H54 (cell line): ENCODE measurements at places on chromosomes 6 and 20.

DNA sequence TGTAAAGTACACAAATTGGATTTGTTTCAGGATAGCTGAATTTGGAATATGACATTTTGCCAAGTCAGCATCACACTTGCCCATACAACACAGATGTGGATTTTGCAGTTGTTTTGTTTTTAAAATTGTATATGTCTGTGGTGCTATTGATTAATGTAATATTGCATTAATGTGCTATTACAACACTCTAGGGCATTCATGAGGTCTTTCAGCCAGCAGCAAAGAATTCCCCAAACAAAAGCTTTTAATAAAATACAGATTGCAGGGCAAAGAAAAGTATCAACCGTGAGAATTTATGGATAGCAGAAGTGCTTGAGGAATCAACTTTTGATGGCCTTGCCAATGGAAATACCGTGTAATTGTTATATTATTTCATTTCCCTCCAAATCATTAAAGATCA is 144.9 kb downstream of the AIG1 start:
- no peak for DNase-seq

GRCh38 chr6:89834884-89835792 is 5.5 kb downstream of the CASP8AP2 start:
- no peak for DNase-seq

DNA sequence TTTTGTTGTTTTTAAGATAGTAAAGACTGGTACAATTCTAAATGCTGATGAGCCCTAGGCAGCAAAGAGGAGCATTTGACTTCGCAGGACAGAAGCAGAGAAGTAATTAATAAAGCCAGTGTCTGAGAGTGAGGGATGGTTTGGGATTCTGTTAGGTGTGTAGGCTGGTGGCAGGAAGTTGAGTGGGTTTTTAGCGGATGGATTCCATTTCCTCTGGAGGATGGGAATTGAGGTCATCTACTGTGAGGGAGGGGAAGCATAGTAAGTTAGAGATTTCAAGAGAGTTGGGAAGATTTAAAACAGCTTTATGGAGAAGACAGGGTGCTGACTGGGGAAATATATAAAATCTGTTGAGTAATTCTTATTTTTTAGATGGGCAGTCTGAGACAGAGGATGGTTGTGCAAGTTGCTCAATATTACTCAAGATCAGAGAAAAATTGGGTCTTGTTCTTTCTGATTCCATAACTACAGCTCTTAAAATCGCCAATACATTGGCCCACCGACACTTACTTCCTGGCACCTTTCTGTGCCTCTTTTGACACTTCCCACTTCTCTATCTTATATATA is 48.8 kb downstream of the PRL start:
- DNase-seq, result no peak

GRCh38 chr20:24503352-24503931 is 34.0 kb downstream of the SYNDIG1 start:
- DNase-seq, result no peak

- no peak for DNase-seq
These were observed 1531.1 kb downstream of the KHDRBS2 start for GRCh38 chr6:60754879-60755278.

DNA sequence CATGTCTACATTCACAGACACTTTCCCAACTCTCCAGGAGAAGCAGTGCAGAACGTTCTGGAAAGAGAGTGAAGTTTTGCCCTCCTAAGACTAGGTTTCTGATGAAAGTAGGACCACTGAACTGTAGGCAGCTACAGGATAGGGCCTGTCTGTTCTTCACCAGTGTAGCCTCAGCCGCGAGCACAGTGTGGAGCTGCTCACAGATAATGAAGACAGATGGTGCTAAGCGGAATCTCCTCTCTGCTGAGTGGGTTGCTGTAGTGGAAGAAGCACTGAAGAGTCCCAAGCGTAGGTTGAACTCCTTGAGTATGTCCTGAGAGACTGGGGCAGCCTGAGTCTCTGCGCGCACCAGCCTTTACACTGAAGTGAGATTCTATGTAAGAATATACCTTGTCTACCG is 170.2 kb downstream of the PACRG start:
- DNase-seq, result no peak

DNA sequence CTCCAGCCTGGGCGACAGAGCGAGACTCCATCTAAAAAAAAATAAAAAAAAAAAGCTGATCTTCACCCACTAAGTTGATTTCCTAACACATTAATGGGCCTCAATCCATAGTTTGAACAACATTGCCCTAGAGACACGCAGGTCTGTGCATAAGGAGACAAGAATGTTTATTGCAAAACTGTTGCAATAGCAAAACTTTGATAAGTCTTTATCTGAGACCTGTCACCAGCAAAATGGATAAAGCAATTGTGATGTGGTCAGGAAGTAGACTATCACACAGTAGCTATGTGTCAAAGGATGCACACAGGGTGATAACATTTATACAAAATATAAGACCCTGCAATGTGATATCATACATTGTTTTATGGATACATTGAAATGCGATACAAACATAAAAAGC is 4.2 kb upstream of the ITPR3 start:
- DNase-seq, result no peak

- no peak for DNase-seq
These were observed 82.3 kb upstream of the SHLD1 start for GRCh38 chr20:5667705-5668528.

DNA sequence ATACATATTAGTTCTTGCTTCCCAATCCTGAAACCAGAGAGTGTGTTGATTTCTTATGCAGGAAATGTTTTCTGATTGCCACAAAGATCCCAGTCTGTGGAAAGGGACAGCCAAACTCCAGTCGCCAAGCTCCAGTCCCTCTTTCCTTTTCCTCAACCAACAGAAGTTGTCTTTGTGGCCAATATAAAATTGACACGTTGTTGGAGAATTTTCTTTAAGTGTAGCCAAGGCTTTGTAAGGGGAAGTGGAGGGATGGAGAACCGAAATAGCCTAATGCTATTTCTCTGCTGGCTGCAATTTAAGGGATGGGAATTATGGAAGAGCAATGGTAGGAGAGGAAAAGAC is 5.4 kb downstream of the ADGRB3 start:
- no peak for DNase-seq

DNA sequence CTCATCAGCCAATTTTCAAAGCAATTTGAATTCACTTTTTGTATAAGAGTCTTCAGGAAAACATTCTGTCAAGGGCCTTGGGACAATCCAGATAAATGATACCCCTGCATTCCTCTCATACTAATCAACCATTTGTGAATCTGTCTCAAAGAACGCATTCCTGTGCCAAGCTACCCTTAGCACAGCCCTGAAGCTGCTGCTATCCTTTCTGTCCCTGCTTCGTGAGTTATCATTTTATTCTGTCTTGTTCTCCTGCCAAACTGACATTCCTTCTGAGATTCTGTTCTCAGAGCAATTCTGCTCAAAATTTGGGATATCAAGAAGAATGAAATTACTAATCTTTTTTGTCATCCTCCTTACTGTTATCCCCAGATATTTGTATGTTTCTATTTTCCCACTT is 213.9 kb upstream of the STXBP5 start:
- no peak for DNase-seq

DNA sequence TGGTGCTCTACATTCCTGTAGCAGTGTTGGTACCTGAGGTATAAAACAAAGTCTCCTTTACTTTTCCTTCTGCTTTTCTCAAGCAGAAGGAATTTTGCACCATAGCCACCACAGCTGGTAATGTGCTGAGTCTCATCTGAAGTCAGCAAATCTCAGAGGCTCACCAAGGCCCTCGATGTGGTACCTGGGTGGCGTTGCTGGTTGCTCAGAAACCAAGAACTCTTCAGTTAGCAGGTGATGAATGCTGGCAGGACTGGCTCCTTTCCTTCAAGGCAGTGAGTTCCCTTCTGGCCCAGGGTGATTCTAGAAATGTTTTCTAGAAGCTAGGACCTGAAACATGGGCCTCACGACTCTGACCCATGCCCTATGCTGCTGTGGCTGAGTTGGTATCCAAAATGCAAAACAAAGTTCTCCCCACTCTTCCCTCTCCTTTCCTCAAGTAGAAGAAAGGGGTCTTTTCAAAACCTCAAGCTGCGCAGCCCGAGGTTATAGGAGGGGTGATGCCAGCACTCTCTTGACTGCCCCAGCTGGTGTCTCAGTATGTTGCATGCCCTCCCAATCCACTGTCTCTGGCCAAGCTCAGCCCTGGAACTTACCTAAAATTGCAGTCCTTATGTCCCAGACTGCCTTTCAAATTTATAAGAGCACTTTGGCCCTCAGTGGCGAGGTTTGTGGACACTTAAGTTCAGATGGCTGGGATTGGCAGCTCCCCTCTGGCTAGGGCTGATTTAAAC is 592.3 kb downstream of the FRK start:
- DNase-seq, result no peak

DNA sequence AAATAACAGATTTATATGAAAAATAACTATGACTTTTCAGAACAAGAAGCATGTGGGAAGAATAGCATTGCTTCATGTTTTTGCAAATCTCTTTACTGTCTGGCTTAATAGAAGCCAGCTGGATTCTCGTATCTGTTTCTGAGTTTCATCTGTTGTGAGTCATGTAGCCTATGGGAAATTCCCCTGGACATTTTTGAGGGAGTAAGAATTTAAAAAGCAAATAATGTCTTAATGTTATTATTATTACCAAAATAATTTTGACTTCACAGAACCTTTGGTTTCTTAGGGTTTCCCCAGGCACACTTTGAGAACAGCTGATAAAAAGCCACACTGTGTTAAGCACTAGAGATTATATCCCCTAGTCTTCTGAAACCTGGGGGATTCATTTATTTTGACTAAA is 75.8 kb downstream of the SYCP2L start:
- no peak for DNase-seq

GRCh38 chr20:32519381-32519730 is 65.8 kb downstream of the NOL4L start:
- DNase-seq, result no peak

GRCh38 chr6:168648240-168649125 is 207.5 kb downstream of the SMOC2 start:
- DNase-seq, result no peak

DNA sequence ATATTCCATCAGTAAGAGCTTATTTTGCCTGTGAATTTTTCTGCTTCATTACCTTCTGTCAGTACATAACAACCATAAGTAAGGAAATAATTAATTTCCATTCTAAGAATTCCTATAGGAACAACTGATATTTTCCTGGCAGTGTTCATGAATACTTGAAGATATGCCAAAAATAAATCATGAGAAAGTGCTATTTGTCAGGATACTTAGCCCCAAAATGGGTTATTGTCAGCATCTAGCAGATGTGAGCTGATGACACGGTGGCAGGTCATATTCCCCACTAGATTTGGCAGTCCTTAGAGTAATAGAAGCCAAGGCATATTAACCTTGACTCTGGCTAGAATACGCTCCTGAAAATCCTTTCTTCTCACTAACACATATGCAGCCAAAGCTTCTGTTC is 43.2 kb upstream of the CRISP1 start:
- no peak for DNase-seq

DNA sequence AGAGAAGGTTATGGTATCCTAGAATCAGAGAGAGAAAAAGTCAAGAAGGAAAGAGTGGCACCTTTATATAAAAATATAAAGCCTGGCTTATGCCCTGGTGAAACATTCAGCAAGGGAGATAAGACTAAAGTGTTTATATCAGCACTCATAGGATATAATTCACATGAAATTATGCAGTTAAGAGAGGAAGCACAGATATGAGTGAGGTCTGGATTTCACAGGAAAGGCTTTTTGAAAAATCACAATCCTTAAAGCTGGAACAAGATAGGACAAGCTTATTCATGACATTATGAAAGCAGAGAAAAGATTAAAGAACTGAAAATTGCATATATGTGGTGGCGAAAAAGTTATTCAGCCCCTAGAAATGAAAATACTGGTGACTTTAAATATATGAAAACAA is 181.2 kb upstream of the FLRT3 start:
- no peak for DNase-seq

DNA sequence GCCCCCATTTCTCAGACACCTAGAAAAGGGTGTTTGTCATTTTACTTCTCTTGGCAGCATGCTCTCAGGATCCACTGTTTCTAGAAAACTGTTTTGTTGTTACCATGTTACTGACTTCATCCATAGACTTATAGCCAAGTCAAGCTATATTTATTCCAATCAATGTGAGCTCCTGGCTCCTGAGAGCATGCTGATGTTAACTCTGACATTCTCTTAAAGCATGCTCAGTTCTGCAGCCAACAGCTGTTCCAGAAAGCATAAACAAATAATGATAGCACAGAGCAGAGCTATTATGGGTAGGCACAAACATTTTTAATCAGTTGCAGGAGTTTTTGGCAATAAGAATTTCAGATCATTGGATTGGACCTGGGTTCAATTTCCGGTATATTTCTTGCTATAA is 92.4 kb upstream of the CEP85L start:
- DNase-seq, result no peak

- DNase-seq, result no peak
These were observed 126.0 kb upstream of the TOP1 start for GRCh38 chr20:40902661-40903060.

GRCh38 chr6:33124525-33124901 is 48.7 kb downstream of the HLA-DPB1 start:
- DNase-seq, result no peak

DNA sequence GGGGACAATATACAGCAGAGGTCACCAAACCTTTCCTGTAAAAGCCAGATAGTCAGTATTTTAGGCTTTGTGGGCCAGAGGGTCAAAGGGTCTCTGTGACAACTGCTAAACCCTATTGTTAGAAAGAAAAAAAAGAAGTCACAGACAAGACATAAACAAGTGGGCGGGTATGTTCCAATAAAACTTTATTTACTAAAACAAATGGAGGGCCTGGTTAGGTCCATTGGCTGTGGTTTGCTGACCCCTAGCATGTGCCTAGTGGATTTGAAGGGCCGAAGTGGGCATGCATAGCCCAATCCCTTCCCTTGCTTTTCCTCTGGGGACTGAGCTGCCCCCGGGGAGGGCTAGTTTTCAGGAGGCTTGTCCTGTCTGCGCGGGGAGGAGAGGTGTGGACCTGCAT is 78.9 kb downstream of the SULF2 start:
- no peak for DNase-seq

- DNase-seq, result no peak
These were observed 71.4 kb upstream of the NHSL1 start for GRCh38 chr6:138570725-138571029.

GRCh38 chr20:64081624-64081964 is 1.7 kb downstream of the OPRL1 start:
- DNase-seq, result no peak

GRCh38 chr6:3193102-3193849 is 34.2 kb downstream of the TUBB2B start:
- no peak for DNase-seq

DNA sequence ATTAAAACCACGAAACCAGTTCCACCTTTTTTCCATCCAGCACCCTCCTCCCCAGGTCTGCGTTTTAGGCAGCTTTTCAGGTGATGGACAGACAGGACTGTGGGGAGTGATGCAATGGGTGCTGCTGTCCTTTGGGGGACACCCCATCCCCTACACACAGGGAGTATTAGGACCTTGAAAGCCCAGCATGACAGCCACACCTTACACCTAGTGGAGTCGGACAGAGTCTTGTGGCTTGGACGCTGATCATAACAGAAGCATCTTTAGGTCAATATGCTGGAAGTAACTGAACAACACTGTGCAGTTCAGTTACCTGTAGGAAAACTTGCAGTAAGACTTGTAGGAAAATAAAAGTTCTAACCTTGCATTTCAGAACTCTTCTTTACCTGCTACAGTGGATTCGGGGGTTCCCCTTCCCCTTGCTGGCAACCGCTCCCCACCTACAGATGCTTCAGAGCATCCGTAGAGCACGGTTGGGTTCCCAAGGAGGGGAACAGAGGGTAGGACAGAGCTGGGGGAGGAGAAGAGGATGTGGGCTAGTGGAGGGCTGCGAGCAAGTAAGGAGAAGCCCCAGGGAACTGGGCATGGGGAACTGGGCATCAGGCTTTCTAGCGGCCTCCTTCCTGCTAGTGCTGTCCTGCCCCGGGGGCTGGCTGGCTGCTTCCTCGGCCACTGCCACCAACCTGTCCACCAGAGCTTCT is 31.7 kb downstream of the PLEKHG1 start:
- no peak for DNase-seq
